ENCODE measurements at places on chromosomes 2 and 18.

DNA sequence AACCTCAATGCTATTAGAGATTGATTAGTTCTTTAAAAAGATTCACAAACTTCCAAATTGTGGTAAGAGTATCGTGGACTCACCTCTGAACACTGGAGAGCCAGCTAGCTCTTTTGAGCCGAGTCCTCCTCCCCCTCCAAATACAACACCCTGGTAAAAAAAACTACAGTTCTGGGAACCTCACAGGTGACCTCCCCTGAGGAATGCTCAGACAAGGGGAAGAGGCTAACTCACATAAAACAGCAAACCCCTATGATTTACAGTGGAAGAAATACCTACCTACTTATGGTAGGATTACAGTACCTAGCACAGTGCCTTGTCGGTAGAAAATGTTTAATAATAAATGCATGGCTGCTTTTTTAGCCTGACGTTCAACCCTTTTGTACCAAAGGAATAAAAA is 8.4 kb downstream of the ZNF24 start:
- DNase-seq = no peak

- DNase-seq = peak; percentile 87
Measured at GRCh38 chr2:241734467-241735208, at the start of gene D2HGDH. TSS of gene D2HGDH (plus strand) at chr2:241734630. CDS start at chr2:241735225, 595 bp downstream.

DNA sequence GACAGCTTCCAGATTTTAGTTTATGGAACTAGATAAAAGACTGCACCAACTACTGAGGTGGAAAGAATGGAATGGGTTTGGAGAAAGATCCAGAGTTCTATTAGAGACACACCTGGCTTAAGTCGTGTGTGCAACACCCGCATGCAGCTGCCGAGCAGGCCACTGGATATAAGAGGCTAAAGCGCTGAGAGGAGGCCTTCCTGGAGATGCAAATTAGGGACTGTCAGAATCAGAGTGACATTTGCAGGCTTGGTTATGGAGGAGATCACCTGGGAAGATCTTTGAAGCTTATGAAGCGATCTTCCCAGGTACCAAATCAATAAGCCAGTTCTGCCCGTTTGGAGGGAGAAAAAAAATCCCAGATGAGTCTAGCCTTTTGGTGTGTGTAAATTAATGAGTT is 30.4 kb upstream of the KLHL29 start:
- no peak for DNase-seq

DNA sequence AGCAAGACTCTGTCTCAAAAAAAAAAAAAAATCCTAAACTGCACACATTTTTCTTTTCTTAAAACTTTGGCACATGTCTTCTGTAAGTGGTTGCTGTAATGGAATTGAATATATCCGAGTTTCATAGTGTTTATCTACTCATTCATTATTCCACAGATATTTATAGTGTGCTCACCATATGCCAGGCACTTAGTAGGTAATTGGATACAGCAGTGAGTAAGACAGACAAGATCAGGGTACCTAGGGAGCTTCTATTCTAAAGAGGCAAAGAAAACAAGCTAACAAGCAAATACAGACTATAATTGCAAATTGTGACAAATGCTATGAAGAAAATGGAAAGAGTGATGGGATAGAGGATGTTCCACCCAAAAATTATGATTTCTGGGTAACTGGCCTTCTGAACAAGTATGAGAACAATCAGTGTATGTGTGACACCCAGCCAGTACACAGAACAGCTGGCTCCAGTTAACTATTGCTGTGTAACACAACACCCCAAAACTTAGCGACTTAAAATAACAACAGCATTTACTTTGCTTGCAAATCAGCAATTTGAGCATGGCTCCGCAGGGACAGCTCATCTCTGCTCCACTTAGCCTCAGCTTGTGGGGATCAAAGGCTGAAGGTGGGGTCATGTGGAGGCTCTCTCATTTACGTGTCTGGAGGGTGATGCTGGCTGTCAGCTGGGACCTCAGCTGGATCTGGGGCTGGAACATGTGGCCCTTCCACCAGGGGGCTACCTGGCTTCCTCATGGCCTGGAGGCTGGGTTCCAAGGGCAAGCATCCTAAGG is 224.9 kb downstream of the INSIG2 start:
- DNase-seq = no peak

- no peak for DNase-seq
Measured at GRCh38 chr2:104889960-104890684, 36.2 kb downstream of the POU3F3 start.

GRCh38 chr2:177547122-177547521 is 154.5 kb downstream of the AGPS start:
- DNase-seq = no peak

GRCh38 chr2:177165721-177166711 is 46.6 kb upstream of the HNRNPA3 start:
- DNase-seq = no peak

GRCh38 chr2:205902041-205902899 is 183.7 kb downstream of the INO80D start:
- DNase-seq = no peak

DNA sequence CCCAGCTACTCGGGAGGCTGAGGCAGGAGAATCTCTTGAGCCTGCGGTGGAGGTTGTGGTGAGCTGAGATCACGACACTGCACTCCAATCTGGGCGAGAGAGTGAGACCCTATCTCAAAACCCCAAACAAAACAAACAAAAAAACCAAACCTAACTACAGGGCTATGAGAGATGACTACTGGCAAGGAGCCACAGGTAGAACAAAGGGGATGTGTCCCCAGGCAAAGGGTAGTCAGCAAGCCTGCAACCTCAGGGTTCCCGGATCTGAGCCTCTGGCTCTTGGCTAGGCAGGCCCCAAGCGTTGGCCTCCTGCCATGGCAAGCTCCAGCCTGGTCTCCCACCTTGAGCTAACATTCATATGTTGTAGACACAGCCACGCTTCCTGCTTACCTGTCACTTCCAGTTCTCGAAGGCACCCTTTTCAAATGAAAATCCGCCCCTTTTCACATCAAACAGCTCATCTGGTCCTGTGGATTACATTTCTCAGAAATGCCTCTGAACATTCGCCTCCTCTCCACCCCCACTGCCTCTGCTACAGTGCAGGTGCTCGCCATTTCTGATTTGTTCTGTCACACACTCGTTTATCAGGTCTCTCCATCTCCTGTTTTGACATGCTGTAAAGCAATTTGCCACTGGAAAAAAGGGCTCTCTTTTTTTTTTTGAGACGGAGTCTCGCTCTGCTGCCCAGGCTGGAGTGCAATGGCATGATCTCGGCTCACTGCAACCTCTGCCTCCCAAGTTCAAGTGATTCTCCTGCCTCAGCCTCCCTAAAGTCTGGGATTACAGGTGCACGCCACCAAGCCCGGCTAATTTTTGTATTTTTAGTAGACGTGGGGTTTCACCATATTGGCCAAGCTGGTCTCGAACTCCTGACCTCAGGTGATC is 13.1 kb upstream of the ACTR3 start:
- DNase-seq = peak; percentile 73

DNA sequence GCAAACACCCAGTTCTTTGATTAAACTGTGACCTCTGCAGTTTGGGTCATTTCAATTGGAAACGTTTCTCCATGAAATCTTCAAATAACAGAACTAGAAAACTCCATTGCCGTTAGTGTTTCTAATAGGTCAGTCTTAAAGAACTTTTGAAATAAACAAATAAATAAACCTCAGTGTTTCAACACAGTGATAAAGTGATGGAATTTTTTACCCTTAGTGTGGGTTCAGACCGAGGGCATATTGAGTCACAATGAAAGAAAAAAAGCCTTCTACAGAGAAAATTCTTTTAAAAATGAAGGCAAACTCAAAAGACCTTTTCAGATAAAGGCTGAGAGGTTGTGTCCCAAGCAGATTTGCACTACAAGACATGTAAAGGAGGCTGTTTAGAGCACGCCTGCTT is 149.6 kb downstream of the NCKAP5 start:
- DNase-seq = no peak

DNA sequence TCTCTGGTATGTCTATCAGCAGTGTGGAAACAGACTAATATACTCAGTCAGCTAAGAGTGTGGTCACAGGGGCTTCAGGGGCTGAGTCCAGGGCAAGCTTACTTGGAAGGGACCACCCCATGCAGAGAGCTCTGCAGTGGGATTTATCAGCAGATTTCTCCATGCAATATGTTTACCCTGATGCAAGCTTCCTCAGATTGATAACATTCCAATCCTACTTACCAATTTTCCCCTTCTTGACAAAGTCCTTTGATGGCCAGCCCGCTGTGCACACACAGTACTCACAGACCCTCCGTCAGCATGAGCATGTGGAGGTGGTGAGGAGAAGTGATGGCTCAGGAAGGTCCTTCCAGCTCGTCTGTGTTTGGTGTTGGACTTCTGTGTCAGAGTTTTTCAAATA is 51.8 kb downstream of the SH3RF3 start:
- no peak for DNase-seq

DNA sequence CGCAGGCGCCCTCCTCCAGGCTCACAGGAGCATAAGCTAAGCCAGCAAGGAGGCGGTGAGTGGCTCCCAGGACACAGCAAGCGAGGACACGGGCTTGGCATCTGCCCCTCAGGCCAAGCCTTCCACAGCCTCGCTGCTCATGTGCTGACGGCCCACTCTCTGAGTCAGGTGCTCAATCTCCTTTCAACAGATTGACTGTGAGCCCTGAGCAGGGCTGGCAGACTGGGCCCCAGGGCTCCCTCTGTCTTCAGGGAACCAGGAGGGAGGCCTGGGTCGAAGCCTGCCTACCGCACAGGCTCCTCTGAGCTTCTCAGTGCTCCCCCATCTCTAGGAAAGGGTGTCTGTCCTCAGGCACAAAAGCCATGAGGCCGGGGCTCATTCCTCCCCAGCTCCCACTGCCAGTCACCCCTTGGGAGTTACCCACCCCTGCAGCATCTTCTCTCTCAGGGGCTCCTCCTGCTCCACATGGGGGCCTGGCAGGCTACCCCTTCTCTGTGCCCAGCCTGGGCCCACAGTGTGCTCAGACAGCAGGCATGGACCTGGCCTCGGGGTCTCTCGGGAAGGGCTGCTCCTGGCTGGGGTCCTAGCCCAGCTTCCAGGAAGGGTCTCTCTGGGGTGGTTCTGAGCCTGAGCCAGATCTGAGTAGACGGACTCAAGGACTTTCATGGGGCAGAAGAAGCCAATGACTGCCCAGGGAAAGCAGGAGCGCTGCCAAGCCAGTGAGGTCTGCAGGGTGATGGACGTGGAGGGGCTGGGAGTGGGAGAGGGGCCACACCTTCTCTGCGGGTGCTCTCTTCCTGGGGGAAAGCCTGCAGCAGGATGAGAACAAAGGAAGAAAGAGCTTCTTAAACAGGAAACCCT is 138.0 kb upstream of the GPC1 start:
- no peak for DNase-seq

DNA sequence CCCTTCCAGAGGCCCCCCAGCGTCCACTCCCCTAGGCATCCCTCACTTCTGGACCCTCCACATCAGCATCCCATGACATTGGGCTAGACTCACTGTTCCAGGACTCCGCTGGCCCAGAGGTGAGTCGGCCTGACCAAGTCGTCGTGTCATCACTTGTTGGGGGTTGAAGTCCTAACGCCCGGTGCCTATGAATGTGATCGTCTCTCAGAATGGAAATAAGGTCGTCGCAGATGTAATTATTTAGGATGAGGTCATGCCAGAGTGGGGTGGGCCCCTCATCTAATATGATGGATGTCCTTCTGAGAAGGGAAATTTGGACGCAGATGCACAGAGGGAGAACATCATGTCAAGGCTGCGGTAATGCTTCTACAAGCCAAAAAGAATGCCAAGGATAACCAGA is 142.7 kb downstream of the AGAP1 start:
- DNase-seq = no peak

DNA sequence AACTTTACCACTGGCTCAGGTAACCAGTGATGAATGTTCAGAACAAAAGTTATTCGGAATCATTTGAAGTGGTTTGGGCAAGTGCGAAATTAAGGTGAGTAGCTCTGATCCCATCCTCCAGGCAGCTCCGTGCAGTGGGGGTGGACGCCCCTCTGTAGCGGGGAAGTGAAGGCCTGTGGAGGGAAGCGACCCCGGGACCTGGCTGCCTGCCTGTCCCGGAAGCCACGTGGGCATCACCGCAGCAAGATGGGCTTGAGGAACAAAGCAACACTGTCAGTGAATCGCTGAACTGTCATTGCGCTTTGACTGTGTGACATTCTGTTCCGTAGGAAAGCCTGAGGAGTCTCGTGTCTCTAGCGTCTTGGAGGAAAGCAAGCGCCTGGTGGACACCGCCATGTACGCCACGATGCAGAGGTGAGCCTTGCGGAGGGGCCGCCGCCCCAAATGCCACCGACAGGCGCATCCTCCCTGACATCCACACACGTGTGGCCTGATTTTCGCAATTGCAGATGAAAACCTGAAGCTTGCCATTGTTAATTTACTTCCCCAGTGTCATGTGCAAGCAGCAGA is 9.5 kb downstream of the TPO start:
- DNase-seq = no peak

DNA sequence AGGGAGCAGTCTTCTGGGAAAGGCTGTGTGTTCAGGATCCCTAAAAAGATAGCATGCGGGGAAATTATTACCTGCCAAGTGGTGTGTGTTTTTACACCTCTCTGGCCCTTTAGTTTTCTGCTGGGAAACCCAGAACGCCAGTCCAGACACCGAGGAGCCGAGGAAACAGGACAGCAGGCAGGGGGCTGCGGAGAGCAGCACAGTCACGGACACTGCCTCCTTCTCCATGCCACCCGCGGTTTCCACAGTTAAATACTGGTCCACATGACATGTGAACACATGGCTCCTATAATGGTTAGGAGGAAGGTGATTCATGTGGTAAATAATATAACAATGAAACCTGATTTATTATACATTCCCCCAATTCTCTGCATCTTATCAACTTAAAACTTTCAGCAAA is 20.4 kb downstream of the CNOT11 start:
- no peak for DNase-seq

- no peak for DNase-seq
Measured at GRCh38 chr2:66869076-66869475, 434.2 kb downstream of the MEIS1 start.

- peak; percentile 79 for DNase-seq
Measured at GRCh38 chr2:102251042-102251848, 60.1 kb upstream of the IL1RL1 start.

- no peak for DNase-seq
Measured at GRCh38 chr18:70659036-70659925, 370.4 kb downstream of the SOCS6 start.

DNA sequence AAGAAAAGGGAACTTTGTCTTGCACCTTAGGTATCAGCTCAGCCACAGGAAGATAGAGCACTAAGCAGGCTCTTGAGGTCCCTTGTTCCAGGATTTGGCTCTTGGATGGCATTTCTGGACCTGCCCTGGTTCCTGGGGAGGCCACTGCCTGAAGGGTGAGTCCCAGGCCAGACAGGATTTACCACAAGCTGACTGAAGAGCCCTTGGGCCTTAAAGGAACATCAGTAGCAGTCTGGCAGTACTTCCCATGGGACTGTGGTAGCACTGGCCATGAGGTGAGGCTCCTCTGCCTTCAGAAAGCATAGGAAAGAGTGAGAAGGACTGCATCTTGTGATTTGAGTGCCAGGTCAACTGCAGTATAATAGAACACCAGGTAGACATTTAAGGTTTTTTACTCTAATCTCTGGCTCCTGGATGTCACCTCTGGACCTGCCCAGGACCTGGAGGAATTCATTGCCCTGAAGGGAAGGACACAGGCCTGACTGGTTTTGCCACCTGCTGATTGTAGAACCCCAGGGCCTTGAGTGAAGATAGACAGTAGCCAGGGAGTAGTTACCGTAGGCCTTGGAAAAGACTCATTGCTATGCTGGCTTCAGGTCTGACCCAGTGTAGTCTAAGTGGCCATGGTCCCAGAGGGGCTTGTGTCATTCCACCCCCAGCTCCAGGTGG is 154.4 kb upstream of the CREB1 start:
- DNase-seq = no peak
